GM23248 (cell line): ENCODE measurements at places on chromosomes 3 and 15. TPM values are rescaled to one million over a fixed set of nuclear protein-coding genes. Genes with fewer than 3 reads are reported as not detected.
A peak's percentile ranks its signal among the peaks of the same experiment; 100 is the strongest.

The PXYLP1 gene
- total RNA-seq, result 12.5 and 15.8 TPM in 2 replicates

The GPR62 gene
- total RNA-seq, result not detected in 2 replicates

The GABRA5 gene
- total RNA-seq, result 0.22 and 0.25 TPM in 2 replicates

The DHX36 gene
- 16.3 and 22.5 TPM in 2 replicates for total RNA-seq

The USP50 gene
- not detected in 2 replicates for total RNA-seq

- peak; percentile 68 for DNase-seq
Observed at GRCh38 chr3:17891139-17891856, 148.9 kb upstream of the TBC1D5 start.

- no peak for DNase-seq
Observed at GRCh38 chr3:178289544-178290160, 246.6 kb upstream of the KCNMB2 start.

DNA sequence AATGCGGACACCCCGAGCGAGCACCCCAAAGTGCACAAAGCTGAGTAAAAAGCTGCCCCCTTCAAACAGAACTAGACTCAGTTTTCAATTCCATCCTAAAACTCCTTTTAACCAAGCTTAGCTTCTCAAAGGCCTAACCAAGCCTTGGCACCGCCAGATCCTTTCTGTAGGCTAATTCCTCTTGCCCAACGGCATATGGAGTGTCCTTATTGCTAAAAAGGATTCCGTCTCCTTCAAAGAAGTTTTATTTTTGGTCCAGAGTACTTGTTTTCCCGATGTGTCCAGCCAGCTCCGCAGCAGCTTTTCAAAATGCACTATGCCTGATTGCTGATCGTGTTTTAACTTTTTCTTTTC, 5.3 kb downstream of the BHLHE40 start:
- peak; percentile 51 for DNase-seq

DNA sequence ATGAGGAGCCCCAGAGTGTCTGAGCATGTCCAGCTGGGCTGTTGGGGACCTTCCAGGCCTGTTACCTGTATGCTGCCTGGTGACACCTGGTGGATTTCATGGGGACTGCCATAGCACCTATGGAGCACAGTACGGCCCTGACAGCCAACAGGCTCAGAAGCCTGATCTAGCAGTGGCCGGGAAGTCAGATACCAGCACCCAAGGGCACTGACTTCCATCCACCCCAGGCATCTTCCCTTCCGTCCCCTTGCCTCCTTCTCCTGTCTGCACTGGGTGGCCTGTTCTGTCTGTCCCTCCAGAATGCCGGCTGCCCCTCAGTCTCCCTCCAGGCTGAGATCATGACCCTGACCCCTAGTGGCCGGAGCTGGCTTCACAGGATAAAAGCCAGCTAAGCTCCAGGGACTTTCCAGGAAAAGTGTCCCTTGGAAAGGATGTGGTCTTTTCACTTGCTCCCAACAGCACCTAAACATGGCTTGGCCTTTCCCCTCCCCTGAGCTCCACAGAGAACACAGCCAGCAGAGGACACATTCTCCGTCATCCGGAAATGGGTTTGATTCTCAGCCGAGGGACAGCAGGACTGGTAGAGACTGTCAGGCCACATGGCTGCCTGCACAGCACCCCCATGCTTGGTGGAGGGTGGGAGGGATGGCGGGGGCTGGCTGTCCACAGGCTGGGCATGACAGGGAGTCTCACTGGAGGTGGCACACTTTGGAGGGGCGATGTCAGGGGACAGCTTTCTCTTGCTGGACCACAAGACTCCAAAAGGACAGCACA, 9.5 kb downstream of the RPS17 start:
- DNase-seq, result peak; percentile 64

GRCh38 chr15:49242820-49243219, 72.8 kb downstream of the GALK2 start:
- DNase-seq, result peak; percentile 87
